ENCODE measurements at places on chromosomes 2 and 18. TPM values are rescaled to one million over a fixed set of nuclear protein-coding genes. Genes with fewer than 3 reads are reported as not detected.

DNA sequence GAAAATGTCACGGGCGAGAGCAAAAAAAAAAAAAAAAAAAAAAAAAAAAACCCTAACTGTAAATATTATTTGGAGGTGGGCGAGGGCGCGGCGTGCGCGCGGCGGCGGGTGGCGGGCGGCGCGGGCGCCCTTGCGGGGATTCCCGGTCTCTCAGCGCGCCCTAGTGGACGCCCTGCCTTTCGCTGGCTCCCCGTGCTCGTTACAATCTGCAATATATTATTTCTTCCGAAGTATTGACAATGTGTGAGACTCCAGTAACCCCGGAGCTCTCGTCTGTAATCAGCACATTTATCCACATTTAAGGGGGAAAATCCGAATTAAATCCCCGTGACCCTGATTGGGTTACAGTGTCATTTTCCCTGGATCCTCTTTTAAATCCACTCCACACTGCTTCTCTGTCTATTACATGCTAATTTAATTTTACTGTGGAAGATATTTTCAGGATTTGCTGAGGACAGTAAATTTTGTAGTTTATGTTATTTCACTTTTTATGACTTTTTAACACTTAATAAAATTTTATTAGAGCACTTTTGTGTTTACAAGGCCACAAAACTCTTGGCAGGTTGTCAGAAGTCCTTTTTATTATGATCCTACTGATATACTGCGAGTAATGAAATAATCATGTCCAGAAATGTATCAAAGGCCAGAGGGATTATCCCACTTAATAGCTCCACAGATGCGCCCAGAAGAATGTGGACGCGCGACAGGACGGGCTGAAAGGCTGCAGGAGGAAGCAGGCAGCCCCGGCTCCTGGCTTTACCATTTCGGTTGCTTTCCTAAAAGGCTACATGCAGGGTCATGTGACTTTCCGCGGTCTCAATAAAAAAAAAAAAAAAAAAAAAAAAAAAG is 369.1 kb downstream of the MTX2 start:
- DNase-seq = peak; percentile 79
- H3K4me3 ChIP-seq = peak overlapping the region; percentile 68
- H3K27ac ChIP-seq = no peak overlapping the region

DNA sequence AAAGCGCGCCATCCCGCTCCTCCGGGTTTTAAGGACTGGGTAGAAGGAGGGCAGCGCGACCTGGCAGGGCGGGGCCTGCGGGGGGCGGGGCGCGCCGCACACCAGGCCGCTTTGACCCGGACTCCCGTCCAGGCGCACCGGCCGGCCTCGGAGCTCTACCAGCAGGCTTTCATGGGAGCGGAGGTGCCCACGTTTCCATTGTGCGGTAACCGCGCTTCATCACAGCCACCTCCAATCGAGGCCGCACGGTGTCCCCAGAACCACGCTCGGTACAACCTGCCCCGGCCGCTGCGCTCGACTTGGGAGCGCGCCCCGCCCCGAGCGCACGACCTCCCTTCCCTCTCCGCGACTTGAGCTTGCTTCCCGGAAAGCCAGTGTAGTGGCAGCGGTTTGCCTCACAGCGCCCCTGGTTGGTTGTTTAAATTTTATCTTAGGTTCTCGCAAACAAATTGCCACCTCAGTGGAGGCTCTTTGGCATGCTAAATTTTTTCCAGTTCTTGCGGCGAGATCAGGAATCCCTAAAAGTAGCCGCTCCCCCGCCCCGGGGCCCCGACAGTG is 280 bp upstream of the CYP1B1 start:
- peaks cover 45% of the 10 kb centered on the region for H3K27me3 ChIP-seq
- H3K4me1 ChIP-seq = peaks cover 18% of the 10 kb centered on the region
- no peaks in the 10 kb centered on the region for H3K36me3 ChIP-seq
- no peak overlapping the region for H3K27ac ChIP-seq
- H3K4me3 ChIP-seq = peak overlapping the region; percentile 55

DNA sequence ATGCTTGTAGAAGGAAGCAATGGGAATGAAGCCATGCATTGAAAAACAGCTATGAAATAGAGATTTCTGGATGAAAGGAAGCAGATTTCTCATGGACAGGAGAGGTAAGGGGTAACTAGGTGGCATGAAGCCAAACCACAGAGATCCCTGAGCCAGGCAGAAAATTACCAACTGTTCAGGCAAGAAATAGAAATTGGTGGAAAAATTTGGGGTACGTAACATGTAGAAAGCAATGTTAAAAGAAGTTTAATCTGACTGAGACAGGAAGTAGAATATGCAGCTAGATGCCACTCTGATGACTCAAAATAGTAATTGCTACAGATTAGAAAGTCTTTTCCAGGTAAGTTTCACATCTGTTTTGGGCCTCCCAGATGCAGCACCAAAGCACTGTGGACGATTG is 928.5 kb upstream of the CELF4 start:
- no peaks in the 10 kb centered on the region for H3K4me1 ChIP-seq
- no peak overlapping the region for H3K4me3 ChIP-seq
- DNase-seq = no peak
- no peaks in the 10 kb centered on the region for H3K36me3 ChIP-seq
- H3K27ac ChIP-seq = no peak overlapping the region

- no peaks in the 10 kb centered on the region for H3K36me3 ChIP-seq
- no peaks in the 10 kb centered on the region for H3K27me3 ChIP-seq
- H3K4me1 ChIP-seq = no peaks in the 10 kb centered on the region
- H3K4me3 ChIP-seq = no peak overlapping the region
These were observed 48.0 kb upstream of the RAB1A start for GRCh38 chr2:65177751-65178442.

DNA sequence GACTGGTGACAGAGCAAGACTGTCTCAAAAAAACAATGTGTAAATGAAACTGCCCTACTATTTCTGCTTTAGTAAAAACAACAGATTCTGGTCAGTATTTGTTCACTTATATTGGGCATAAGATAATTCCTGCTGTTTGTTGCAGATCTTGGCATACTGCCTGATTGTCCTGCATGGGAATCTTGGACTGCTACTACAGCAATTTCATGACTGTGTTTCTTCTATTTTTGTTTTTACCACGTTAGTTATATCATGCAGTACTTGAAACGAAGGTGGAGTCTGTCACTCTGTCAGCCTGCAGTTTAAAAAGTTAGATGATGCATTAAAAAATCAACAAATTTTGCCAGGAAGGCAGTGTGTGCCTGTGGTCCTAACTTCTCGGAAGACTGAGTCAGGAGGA is 14.2 kb upstream of the CLASP1 start:
- H3K4me3 ChIP-seq = no peak overlapping the region
- no peak overlapping the region for H3K27ac ChIP-seq
- H3K27me3 ChIP-seq = no peaks in the 10 kb centered on the region
- H3K4me1 ChIP-seq = peaks cover 2% of the 10 kb centered on the region
- H3K36me3 ChIP-seq = no peaks in the 10 kb centered on the region

DNA sequence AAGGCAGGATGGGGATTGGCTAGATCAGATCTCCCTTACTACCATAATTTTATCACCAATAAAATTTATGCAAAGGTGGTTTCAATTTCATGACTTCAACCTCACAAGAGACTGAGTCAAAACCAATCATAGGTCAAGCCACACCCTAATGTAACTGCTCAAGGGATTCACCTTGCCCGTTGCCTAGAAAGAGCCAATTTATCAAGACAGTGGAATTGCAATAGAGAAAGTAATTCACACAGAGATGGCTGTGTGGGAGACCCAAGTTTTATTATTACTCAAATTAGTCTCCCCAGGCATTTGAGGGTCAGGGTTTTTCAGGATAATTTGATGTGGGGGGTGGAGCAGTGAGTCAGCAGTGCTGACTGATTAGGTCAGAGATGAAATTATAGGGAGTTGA is 340.6 kb downstream of the RND3 start:
- no peaks in the 10 kb centered on the region for H3K4me1 ChIP-seq
- H3K27me3 ChIP-seq = no peaks in the 10 kb centered on the region

GRCh38 chr2:95374029-95374428 is 28.5 kb upstream of the FAHD2A start:
- DNase-seq = no peak
- no peaks in the 10 kb centered on the region for H3K36me3 ChIP-seq
- no peak overlapping the region for H3K4me3 ChIP-seq
- H3K27me3 ChIP-seq = no peaks in the 10 kb centered on the region
- H3K4me1 ChIP-seq = no peaks in the 10 kb centered on the region

DNA sequence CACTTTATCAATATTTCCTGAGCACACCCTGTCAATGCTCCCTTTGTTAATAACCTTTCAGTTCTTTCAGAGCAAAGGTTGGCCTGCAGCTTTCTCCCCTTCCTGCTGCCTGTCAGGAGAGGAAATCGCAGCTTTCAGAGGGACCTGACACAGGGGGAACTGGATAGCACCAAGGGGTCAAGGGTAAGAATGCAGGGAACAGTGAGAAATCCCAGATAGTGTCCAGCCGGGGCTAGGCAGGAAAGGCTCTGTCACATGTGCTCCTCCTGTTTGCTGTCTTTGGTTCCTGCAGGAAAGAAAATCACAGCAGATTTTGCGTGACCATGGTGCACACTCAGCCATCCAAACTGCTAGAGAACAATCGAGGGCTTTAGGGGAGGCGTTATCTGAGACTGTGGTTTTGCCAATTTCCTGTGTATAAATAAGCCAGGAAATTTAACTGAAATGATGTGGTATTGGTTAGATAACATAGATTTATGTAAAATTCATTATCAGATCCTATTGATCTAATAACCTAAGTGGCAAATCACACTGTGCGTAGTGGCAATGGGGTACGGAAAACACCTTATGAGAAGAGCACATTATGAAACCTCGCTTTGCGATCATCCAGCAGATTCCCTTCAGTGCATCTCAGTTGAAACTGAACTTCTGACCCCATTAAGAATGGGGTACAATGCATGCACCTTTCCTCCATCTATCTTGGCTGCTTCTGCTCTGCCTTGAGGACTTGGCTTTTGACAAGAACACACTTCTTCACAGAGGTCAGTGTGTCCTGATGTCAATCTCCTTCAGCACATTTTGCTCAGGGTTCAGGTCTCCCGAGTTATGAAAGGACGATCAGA is 178.0 kb downstream of the ICOS start:
- no peaks in the 10 kb centered on the region for H3K4me1 ChIP-seq
- no peaks in the 10 kb centered on the region for H3K27me3 ChIP-seq
- H3K36me3 ChIP-seq = no peaks in the 10 kb centered on the region
- no peak for DNase-seq

- H3K36me3 ChIP-seq = no peaks in the 10 kb centered on the region
- no peak overlapping the region for H3K27ac ChIP-seq
- H3K27me3 ChIP-seq = no peaks in the 10 kb centered on the region
- H3K4me1 ChIP-seq = no peaks in the 10 kb centered on the region
- H3K4me3 ChIP-seq = no peak overlapping the region
These were observed 367.4 kb upstream of the MYT1L start for GRCh38 chr2:2698182-2699120.

DNA sequence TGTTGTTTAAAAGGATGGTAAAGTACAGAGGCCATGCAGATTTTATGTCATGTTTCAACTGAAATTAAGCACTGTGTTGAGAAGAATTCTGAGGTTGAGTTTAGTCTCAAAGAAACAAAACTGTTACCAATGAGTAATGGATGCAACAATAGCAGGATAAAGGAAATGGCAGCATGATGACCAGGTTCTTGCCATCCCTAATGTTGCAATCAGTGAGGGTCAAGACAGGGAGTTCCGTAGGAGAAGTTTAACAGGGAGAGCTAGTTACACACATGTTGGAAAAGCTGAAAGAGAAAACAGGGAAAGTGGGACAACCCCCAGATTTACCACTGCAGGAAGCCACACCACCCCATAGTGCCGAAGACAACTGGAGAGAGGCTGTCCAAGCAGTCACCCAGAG is 343.8 kb upstream of the EPHA4 start:
- H3K36me3 ChIP-seq = no peaks in the 10 kb centered on the region
- H3K4me1 ChIP-seq = peaks cover 6% of the 10 kb centered on the region
- H3K4me3 ChIP-seq = no peak overlapping the region

GRCh38 chr2:226184940-226185615 is 614.5 kb downstream of the IRS1 start:
- H3K36me3 ChIP-seq = no peaks in the 10 kb centered on the region
- no peaks in the 10 kb centered on the region for H3K27me3 ChIP-seq
- H3K27ac ChIP-seq = no peak overlapping the region
- DNase-seq = no peak

- no peaks in the 10 kb centered on the region for H3K27me3 ChIP-seq
- no peak overlapping the region for H3K4me3 ChIP-seq
- no peaks in the 10 kb centered on the region for H3K4me1 ChIP-seq
- no peaks in the 10 kb centered on the region for H3K36me3 ChIP-seq
These were observed 51.8 kb downstream of the MERTK start for GRCh38 chr2:111950236-111950635.

- H3K4me1 ChIP-seq = no peaks in the 10 kb centered on the region
- H3K27me3 ChIP-seq = no peaks in the 10 kb centered on the region
- H3K36me3 ChIP-seq = no peaks in the 10 kb centered on the region
- H3K27ac ChIP-seq = no peak overlapping the region
- H3K4me3 ChIP-seq = no peak overlapping the region
These were observed 385.7 kb downstream of the HRH4 start for GRCh38 chr18:24846138-24846537.

- H3K4me1 ChIP-seq = no peaks in the 10 kb centered on the region
- no peaks in the 10 kb centered on the region for H3K27me3 ChIP-seq
- H3K36me3 ChIP-seq = no peaks in the 10 kb centered on the region
- H3K27ac ChIP-seq = no peak overlapping the region
These were observed 26.7 kb downstream of the CTLA4 start for GRCh38 chr2:203894262-203894661.

DNA sequence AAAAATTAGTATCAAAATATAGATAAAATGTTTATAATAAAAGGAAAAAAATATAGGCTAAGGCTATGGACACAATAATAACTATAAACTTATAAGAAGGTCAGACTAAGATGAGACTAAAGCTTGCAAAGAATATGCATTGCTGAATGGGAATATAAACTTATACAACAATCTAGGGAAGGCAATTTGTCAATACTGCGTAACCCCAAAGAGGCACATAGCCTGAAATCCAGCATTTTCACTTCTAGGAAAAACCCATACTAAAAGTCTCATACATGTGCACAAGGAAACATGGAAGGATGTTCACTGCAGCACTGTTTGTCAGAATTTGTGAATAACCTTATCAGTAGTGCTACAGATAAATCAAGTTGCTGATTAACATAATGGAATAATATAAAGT is 45.5 kb downstream of the FANCL start:
- H3K4me1 ChIP-seq = no peaks in the 10 kb centered on the region
- H3K27me3 ChIP-seq = no peaks in the 10 kb centered on the region
- DNase-seq = no peak
- no peak overlapping the region for H3K27ac ChIP-seq

DNA sequence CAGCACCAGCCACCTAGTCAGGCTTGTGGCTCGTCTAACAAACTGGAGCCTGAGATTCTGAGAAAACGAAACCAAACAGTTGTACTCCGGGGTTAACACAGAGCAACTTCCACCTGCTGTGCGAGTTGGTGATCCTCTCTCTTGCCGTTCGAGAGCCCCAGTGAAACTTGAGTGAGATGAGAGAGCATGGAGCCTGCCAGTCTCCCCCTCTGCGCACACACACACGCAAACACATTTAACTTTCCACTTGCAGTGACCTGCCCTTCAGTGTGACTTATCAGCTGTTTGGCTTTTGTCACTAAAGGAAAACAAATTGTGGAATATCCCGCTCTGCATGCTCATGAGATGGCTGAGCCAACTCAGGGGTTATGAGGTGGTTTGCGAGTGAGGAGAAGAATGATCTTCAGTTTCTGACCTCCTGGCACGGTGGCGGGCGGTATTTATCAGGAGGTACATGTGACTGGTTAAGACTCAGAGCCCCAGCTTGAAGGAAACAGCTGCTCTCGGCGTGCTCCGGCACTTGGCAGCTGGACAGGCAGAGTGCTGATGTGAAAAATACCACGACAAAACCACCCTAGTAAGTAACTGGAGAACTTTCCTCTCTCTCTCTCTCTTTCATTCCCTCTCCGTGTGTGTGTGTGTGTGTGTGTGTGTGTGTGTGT is at the start of gene RASGRP3:
TSS of gene RASGRP3 (plus strand) at position 519 of the 662 bp plus-strand sequence. CDS start 38,488 bp downstream, outside the sequence.
- peak within 1 kb of the TSS; percentile 48 for H3K4me3 ChIP-seq
- no peaks in the 10 kb centered on the region for H3K27me3 ChIP-seq
- peaks cover 8% of the 10 kb centered on the region for H3K4me1 ChIP-seq
- DNase-seq = peak; percentile 56

ANKRD23 gene
- 3.5 TPM for total RNA-seq

ANKRD30B gene
- not detected for total RNA-seq

MC5R gene
- 0.31 TPM for total RNA-seq

RFTN2 gene
- 2.4 TPM for total RNA-seq

PLCD4 gene
- 0.61 TPM for total RNA-seq

GKN1 gene
- not detected for total RNA-seq
